ENCODE measurements at places on chromosomes 2 and 18. TPM values are rescaled to one million over a fixed set of nuclear protein-coding genes. Genes with fewer than 3 reads are reported as not detected.

The ABCB11 gene
- total RNA-seq = 0.18 TPM

The RUFY4 gene
- not detected for total RNA-seq

The ACVR1C gene
- total RNA-seq = 0.06 TPM

The RFTN2 gene
- 4.6 TPM for total RNA-seq

- DNase-seq = no peak
Observed at GRCh38 chr2:133120310-133120709, 448.0 kb downstream of the NCKAP5 start.

DNA sequence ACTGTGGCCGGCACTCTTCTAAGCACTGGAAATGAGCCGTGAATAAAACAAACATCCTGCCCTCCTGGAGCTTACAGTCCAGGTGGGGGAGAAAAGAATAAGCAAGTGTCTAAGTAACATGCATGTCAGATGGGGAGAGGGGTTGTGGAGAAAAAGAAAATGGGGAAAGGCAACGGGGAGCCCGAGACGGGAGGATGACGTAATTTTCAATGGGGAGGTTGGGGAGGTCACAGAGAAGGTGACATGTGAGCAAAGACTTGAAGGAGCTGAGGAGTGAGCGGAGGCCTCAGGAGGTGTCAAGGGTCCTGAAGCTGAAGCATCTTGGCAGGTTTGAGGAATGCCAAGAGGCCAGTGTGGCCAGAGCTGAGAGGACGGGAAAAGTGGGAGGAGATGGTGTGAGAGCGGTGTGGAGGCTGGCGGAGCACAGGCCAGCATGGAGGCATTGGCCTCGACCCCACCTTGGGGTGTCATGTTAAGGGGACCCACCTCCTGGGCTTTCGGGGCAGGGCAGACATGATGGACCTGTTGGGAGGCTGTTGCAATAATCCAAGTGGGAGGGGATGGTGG, 15.0 kb upstream of the NTSR2 start:
- DNase-seq = no peak

DNA sequence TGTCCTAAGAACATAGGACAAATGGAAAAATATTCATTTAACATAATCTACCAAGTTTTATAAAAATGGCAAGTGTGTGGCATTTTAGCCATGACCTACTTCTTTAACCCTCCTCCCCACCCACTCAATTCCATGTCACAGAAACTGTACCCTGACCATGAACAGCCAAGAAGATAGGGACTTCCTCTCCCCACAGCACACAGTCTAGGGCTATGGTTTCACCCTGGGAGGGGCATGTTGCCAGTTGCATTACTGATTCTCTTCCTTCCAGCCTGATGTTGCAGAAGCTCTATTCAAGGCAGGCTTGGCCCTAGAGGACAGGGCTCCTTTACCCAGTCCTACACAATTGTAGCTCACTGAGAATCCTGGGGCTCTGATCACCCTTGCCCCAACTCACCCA, 153.6 kb upstream of the KLF7 start:
- no peak for DNase-seq

DNA sequence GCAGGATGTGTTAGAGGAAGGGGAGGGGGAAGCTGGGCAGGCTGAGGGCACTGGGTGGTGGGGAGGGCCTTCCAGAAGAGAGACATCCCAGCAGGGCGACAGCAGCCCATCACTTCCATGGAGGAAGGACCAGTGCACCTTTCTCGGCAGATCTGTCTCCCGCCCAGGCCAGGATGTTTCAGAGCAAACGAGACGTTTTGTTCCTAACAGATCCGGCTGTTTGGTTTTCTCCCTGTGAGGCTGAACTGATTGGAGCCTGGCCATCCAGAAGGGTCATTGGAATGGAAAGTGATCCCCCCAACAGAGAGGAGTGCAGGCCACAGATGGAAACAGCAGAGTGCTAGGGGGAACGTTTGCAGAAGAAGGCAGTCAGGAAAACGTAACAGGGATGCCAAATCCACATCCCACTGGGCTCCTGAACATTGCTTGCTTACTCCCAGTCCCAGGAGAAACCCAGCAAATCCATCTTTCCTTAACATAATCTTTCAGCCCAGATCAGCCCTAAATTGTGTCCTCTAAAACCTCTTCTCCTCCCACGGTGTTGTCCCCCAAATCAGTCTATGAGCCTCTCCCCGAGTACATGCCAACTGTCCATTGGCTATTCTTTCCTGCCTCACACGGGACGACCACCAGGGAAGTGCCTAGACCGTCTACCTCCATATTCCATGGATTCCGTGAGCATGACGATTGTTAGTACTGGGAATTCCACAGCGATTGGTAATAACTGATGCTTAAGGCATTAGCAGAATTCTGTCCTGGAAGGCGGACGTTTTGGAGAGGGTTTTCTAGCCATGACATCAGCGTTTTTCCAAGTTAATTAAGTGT, 126.8 kb downstream of the SEPTIN10 start:
- DNase-seq = no peak

- no peak for DNase-seq
Observed at GRCh38 chr2:116499389-116499788, 1315.1 kb upstream of the DDX18 start.

DNA sequence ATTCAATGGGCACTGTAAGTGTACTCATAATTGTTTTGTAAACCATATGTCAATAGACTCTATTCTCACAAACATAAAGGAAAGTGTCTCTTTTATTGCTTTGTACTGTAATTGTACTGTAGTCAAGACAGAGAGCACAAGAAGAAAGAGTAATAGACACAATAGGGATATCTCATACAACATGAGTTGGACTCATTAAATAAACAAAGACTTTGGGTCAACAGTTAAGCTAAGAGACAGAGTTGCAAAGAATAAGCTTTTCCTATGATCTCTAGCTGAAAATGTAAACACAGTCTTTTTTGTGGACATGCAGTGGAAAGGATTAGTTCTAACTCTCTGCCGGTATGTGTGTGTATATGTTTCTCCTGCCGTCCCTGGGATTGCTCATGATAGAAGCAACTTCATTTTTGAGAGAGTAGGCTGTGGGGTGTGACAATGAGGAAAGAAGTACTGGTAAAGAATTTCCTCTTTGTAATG, 13.9 kb upstream of the KYNU start:
- DNase-seq = no peak

DNA sequence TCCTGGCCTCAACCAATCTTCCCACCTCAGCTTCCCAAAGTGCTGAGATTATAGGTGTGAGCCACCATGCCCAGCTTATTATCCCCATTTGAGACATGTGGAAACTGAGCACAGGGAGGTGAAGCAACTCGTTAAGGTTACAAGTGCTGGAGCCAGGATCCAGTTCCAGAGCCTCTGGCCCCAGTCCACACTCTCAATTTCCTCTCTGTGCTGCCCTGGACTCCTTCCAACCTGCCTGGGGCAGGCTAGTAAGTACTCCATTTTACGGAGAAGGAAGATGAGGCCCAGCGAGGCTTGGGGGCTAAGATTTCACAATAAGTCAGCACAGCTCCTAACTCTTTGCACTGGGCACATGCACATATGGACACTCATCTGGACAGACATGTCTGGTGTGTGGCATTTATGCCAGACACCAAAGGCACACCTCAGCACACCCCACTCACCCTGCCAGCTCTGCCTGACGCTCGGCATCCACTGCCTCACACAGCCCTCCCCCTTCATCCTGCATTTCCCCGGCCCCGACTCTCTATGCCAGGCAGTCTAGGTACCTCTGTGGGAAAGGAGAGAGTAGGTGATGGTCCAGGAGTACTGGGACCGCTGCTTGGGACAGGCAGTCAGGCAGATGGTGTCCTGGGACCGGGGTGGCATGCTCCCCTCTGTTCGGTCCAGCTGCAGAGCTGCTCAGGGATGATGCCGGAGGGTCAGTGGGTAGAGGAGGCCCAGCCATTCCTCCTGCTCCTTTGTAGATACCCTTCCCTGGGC, 20.5 kb downstream of the CFAP65 start:
- DNase-seq = no peak

DNA sequence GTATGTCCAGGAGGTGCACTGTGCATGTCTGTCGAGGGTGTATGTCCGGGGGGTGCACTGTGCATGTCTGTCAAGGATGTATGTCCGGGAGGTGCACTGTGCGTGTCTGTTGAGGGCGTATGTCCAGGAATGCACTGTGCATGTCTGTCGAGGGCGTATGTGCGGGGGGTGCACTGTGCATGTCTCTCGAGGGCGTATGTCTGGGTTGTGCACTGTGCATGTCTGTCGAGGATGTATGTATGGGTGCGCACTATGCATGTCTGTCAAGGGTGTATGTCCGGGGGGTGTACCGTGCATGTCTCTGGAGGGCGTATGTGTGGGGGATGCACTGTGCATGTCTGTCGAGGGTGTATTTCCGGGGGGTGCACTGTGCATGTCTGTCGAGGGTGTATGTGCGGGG, 249.3 kb upstream of the MYT1L start:
- no peak for DNase-seq

- no peak for DNase-seq
Observed at GRCh38 chr2:231714639-231715498, 6.5 kb downstream of the PTMA start.

- no peak for DNase-seq
Observed at GRCh38 chr2:15662579-15662978, 70.9 kb downstream of the DDX1 start.

- DNase-seq = no peak
Observed at GRCh38 chr2:96788442-96789244, 27.4 kb upstream of the CNNM3 start.

DNA sequence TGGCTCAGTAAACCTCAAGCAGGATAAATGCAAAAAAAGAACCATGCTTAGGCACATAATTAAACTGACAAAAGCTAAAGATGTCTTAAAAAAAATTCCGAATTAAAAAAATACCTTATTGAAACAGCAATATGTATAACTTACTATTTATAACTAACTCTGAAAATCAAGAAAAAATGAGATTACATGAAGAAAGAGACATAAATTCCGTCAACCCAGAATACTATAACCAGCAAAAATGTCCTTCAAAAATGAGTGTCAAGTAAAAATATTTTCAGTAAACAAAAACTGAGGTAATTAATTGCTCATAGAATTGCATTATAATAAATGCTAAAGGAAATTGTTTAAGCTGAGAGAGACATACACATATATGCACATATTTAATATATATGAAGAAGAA, 474.5 kb upstream of the SYT4 start:
- no peak for DNase-seq

DNA sequence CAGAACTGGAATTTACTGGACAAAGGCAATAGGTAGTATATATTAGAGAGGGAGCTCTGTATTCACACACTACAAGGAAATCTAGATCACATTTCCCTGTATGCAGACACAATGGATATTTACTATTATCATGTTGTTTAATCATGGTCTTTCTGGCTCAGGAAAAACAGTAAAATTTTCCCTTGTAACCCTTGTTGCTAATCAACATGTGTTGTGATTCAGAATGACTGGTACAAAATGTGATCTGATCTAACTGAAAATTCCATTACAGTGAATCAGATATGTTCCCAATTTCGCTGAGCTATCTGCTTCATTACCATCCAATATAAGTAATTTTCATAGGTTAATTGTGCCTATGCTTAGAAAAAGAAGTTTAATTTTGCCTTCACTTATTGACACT, 1109.7 kb downstream of the LRP1B start:
- DNase-seq = peak; percentile 92

DNA sequence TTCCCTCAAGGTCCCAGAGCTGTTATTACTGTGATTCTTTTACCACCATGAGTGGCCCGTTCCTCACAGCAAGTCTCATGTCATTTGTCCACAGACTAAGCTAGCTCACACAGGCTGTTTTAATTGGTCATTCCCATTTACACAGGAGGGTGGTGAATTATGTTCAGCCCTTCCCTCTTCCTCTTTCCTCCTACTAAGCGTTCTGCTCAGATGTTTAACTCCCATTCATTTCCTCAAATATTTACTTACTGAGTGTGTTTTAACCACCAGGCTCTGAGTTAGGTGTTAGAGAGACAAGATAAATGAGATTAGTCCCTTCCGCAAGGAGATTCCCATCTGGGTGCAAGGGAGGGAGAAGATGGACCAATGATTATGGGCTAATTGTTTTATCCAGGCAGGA, 403.6 kb upstream of the ACVR2A start:
- no peak for DNase-seq
